ENCODE measurements at places on chromosomes 5 and 9.
A peak's percentile ranks its signal among the peaks of the same experiment; 100 is the strongest.

DNA sequence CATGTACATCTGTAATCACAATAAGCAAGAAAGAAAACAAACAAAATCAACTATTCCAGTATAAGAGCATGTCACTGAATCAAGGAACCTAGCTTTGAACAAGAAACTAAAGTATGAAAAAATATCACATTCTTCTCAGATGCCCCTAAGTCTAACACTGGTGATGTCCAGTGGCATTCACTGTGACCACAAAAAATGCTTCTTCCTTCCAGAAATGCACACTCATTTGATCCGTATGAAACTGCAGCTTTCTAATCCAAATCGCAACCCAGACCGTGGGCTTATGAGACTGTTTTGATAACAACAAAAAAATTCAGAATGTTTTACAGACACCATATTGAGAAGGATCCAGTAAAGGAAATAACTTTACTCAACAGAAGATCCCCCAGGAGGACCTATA lies 320.1 kb upstream of the TARS1 start:
- no peak for DNase-seq

- peak; percentile 50 for DNase-seq
These were observed 964.7 kb upstream of the PTPRD start for GRCh38 chr9:11577522-11577921.

GRCh38 chr9:72554221-72554641 lies 32.8 kb downstream of the TMC1 start:
- DNase-seq = no peak

DNA sequence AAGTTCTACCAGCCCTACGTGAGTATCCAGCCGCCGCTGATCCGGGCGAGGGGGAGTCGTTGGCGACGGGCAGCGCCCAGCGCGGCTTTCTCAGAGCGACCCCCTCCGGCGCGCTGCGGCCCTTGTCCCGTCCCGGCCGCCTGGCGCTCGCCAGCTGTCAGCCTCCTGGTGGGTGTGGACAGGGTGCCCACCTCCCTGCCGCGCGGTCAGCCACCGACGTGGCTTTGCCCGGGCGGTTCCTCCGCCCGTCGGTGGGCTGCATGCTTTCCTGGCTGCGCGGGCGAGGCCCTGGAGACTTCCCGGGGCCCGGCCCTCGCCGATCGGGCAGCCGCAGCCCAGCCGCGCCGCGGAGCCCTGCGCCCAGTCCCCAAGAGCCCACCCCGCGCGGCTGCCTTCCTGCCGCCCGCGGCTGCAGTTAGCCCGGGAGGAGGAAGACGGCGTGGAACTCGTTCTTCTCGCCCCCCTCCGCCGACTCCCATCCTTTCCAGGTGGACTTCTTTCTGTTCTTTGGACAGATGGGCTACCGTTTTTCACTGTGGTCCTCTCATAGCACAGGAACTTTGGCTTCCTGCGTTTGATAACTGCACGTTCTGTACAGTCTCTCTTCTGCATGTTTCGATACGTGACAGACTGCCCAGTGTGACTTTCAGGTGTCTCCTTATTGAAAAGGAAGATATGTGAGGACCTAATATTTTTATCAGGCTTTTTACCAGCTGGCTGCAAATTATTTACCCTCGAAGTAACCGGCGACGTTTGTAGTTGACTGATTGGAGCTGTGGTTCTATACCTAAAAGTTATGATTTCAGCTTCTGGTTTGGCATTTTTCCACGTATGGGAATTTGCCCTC lies 577 bp downstream of the AP3S1 start:
- DNase-seq = peak; percentile 88

- no peak for DNase-seq
These were observed 83.7 kb downstream of the PCSK5 start for GRCh38 chr9:75974016-75974766.

- peak; percentile 88 for DNase-seq
These were observed at the start of gene ZNF782 for GRCh38 chr9:96853781-96854650. Gene ZNF782 (minus strand): TSS chr9:96854514. CDS start chr9:96851961, 2,553 bp downstream.

- DNase-seq = no peak
These were observed 114.4 kb downstream of the PCSK1 start for GRCh38 chr5:96318569-96319110.

- no peak for DNase-seq
These were observed 86.2 kb downstream of the TTC39B start for GRCh38 chr9:15220658-15221318.

- DNase-seq = no peak
These were observed 101.9 kb downstream of the MACROH2A1 start for GRCh38 chr5:135296900-135297816.

DNA sequence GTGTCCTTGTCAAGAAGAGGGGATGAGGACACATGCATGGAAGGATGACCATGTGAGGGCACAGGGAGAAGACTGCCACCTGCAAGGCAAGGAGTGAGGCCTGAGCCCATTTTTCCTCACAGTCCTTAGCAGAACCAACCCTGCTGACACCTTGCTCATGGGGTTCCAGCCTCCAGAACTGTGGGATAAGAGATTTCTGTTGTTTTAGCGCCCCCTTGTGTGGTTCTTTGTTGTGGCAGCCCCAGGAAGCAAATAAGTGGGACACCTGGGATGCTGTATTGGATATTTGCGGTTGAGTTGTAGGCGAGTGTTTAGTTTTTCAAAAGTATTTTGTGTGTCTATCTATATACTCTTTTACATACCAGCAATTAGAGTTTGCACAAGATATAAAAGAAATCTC lies 206.4 kb downstream of the NXNL2 start:
- DNase-seq = peak; percentile 18

DNA sequence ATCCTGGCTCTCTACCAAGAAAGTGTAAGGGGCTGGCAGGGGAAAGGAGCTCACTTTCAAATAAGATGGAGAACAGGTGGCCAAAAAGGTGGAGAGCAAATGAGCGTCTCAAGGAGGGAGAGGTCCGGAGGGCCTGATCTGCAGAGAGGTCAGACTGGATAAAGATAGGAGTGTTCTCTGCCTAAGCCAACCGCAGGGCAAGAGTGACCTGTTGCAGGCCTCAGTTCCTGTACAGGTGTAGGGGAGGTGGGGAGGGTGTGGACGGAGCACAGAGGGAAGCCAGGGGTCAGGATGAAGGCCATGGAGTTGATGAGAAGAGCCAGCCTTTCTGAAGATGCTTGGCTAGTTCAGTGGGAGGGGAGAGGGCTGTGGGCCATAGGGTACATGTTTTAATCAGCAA lies 239.7 kb downstream of the HSPA4 start:
- no peak for DNase-seq

- DNase-seq = peak; percentile 4
These were observed 7.6 kb upstream of the FAM240B start for GRCh38 chr9:38727497-38728001.

DNA sequence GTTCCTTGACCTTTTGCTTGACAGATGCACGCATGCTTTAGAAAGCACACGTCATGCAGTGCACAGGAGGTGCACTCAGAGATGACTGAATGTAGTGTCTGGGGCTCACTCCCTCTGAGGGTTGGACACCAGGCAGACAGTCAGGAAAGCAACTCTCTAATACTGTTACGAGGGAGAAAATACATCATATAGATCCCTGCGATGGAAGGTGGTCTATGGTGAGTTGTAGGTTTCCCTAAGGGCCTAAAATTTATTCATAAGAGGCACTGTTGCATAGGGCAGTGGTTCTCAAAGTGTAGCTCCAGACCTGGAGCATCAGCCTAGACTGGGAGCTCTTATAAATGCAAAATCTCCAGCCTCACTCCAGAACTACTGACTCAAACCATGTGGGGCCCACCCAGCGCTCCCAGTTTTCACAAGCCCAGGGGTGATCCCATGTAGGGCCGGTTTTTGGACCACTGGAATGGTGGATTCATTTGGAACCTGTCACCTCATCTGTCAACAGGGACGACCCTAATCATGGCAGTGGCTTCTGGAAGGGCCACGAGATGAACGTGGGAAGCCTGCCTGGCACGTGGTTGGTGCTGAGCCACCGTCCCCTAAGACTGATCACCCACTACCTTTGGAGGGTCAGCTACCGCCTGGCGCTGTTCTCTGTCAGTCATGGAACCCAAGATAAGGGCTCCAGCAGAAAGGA lies 16.8 kb upstream of the PHF19 start:
- peak; percentile 1 for DNase-seq

DNA sequence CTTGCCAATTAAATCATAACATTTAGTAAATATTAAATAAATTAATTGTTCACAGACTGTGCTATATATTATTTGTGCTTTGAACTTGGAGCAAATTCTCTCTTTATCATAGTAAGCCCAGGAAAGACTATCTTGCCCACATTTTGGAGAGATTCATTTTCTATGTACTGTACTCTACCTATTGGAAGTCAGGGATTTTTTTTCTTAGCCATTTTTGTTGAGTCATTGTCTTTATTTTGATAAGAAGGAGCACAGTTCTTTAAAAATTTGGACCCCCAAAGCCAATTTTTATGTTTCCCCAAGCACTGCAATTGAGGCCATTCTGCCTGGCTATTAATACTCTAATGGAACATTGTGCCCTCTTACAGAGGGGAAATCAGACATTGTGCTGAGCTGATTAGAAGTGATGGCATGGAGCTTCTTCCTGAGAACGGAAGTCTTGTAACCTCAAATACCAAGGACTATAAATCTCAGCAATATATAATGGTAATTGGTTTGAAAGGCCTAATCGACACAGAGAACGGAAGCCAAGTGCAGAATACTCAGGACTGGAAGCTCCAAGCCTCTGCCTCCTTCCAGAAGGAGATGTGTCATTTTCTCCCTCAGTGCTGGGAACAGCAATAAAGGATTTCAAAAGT lies 188.8 kb upstream of the PAPPA start:
- DNase-seq = no peak

- DNase-seq = no peak
These were observed 221.1 kb downstream of the CDK5RAP2 start for GRCh38 chr9:120358877-120359276.

- DNase-seq = no peak
These were observed 22.4 kb downstream of the GLRA1 start for GRCh38 chr5:151902215-151902614.

DNA sequence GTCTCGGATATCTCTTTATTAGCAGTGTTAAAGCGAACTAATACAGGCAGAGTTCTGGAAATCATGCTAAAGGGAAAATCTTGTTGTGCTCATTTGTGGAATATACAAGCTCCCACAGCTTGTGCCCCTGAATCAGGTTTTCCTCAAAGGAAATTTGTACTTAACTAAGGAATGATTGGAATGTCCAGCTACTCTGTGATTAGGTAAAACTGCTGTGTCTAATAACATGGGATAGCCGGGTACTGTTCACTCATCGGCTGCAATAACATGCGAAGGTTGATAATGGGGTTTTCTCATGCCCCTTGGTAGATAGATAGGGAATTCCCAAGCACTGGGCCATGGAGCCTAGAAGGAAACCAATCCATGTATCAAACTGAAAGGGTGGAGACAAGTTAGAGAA lies 306.7 kb downstream of the NR2F1-AS1 start:
- DNase-seq = no peak

DNA sequence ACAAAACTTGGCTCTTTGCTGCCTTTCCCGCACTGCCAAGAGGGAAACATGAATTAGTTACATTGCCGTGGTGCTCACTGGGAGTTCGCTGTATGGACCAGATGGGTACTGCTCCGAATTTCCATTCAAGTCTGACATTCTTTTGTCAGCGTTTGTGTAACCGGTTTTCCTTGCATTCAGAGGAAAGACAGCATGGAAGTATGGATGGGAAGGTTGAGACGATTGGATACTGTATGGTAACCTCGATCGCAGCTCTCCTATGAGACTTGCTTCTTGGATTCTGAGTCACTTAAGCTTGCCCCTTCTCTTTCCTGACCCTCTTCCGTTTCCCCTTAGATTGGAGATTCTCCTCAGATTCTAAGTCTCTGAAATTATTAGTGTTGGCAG lies 625 bp upstream of the UBLCP1 start:
- DNase-seq = peak; percentile 75

DNA sequence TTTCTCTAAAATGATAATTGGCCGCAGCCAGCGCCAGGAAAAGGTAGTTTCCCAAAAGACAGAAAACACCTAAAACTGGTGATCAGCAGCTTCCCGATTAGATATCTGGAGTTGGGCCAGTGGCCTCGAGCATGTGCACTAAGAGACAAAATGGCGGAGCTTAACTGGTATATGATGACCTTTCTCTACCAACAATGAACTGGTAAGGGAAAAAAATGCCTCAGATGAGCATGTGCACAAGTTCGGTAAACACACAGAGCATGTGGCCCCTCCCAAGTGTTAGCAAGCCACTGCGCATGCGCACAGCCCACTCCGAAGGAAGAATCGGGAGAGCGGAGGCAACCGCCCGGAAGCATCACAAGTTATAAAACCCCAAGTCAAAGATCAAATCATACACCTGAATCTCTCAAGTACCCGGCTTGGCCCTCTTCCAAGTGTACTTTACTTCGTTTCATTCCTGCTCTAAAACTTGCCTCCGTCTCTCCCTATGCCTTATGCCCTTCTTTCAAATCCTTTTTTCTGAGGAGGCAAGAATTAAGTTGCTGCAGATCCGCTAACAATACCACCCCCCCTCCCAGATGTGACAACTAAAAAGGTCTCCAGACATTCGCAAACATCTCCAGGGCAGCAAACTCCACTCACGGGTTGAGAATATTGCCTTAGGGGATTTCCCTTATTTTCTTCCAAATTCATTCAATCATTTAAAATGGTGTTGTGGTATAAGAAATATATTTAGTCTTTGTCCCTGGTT lies 15.0 kb upstream of the PTBP3 start:
- DNase-seq = peak; percentile 40

DNA sequence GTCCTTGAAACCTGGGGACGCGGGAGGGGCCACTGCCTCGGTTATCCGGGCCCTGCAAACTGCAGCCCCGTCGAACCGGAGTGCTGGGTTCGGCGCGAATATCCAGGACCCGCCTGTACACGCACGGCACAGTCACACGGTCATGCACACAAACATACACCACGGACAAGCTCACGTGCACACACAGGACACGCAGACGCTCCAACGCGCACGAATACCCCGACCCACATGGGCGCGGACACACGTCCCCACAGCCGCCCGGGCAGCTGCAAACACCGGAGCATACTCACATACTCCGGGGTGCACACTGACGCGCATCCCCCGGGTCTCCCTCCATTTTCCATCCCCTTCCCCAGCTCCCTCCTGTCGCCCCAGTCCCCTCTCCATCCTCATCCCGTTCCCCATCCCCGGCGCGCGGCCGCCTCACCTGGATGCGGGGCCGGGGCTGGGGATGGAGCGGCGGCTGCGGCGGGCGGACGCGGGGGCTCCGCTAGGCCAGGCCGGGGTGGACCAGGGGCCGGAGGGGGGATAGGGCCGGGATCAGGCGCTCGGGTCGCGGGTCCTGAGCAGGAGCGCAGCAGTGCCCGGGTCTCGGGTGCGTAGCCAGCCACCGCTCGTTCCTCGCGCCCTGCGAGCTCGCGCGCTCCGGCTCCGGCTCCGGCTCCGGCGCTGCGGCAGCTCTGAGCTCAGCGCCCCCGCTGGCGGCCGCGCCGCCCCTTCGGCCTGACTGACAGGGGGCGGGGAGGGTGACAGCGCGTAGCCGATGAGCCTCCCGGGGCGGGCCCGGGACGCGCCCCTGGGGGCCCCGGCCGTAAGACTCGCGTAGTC lies at the start of the genes EIF4E1B and SNCB:
TSS of gene EIF4E1B (plus strand) at position 823 of the 828 bp plus-strand sequence. CDS start 12,113 bp downstream, outside the sequence.
TSS of gene SNCB (minus strand) at position 682 of the 828 bp plus-strand sequence. CDS start 880 bp downstream, outside the sequence.
- DNase-seq = peak; percentile 60

GRCh38 chr9:85167146-85167545 lies 497.6 kb downstream of the NTRK2 start:
- no peak for DNase-seq
